ENCODE measurements at places on chromosomes 5 and 9.
A peak's percentile ranks its signal among the peaks of the same experiment; 100 is the strongest.

- DNase-seq: no peak
Measured at GRCh38 chr9:83656032-83656680, 33.2 kb downstream of the IDNK start.

DNA sequence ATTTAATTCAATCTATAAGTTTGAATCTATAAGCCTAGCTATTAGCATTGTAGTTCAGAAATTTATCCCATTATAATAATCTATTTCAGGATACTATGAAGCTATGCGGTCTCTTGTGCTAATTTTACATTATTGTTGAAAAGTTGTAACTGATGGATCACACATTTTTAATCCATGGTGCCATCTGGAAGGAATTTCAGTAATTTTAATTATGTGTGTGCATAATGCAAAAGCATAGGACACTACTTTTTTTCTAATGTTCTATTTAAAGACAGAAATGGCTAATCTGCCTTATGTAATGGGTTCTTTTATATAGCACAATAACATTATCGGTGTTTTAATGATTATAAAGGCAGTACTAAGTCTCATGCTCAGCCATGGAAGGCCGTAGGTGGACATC, 90.6 kb downstream of the HOMER1 start:
- DNase-seq: no peak

DNA sequence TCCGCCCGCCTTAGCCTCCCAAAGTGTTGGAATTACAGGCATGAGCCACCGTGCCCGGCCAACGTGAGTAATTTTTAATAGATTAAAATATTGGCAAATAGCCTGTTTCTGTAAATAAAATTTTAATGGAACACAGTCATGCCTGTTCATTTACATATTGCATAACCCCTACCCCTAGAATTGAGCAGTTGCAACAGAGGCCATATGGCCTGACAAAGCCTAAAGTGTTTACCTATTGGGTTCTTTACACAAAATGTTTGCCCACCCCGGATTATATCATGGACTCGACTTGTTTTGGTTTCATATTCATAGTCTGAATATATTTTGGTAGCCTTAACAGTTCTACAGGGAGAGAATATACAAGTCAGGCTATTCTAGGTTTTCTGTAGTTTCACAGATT, 5.3 kb downstream of the NSA2 start:
- no peak for DNase-seq

- DNase-seq: no peak
Measured at GRCh38 chr9:3032898-3033297, 189.0 kb upstream of the PUM3 start.

- DNase-seq: no peak
Measured at GRCh38 chr5:143428738-143429420, 25.4 kb upstream of the NR3C1 start.

- DNase-seq: no peak
Measured at GRCh38 chr9:72361217-72361616, 3.8 kb downstream of the ZFAND5 start.

GRCh38 chr5:61603211-61603908, 271.3 kb downstream of the ZSWIM6 start:
- no peak for DNase-seq

DNA sequence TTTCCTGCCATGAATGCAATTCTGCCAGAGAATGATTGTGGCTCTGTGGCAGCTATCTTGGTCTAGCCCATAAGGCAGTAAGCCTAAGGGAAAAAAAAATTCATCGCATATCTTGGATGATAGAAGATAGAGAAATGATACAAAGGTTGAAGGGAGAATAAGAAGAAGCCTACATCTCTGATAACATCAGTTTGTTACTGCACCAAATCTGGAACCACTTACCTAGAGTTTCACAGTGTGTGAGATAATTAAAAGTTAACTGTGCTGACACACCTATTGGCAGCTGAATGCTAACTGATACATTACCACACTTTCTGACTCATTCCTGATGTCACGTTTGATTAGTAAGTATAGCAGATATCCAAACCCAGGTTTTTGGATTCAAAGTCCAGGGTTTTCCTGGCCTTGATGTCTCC, 91.6 kb upstream of the TAF11L2 start:
- DNase-seq: no peak

DNA sequence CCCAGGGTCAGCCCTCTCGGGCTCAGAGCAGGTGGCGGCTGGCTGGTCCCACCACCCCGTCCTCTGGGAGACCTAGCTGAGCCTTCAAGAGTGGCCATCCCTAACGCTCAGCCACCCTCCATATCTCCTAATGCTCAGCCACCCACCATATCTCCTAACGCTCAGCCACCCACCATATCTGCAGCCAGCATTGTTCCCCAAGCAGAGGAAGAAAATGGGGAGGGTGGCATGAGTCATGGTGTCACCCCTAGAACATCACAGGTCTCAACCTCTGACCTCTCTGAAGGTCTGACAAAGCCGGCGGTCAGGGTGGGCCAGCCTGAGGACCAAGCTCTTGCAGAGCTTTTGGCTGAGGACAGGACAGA, 14.7 kb downstream of the LHX3 start:
- no peak for DNase-seq

DNA sequence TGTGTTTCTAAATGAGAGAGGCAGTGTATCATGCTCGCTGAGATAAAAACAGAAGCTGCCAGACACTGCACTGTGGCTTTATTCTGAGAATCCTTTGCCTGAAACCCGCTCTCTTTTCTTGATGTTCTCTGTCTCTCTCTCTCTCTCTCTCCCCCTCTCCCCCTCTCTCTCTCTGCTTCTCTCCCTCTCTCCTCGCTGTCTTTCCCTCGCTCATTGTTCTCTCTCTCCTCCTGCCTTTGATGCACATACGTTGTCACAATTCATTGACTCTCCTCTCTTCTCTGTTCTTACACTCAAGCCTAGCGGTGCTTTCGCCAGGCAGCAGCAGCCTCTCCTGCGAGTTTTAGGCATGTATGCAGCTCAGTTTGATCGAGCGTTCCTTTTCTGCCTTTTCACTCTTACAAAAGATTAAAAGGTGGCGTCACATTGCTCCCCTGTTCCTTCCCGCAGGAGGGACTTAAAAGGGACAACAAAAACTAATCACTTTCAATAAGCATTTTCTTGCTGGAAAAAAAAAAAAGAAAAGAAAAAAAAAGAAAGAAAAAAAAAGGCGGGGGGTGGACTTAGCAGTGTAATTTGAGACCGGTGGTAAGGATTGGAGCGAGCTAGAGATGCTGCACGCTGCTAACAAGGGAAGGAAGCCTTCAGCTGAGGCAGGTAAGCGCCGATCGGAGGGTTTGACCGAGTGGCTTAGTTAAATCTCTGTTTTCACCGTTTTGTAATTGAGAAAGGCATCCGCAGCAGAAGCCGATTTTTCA, 717.9 kb upstream of the WWC1 start:
- DNase-seq: no peak

DNA sequence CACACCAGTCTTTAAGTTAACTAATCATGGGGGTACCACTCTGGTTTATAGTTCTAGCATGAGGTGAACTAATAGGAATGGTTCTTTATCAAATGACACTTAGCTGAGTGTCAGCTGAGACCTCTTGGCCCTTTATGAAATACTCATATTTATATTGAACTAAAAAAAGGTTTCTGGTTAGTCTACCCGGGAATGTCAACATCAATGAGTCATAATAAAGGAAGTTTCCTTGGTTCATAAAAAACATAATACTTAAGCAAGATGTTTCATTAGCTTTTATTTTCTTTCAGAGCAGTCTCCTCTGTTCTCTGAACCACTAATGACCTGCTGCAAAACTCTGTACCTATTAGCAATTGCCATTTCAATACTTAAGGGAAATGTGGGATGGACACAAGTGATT, 13.7 kb downstream of the DAB2 start:
- peak; percentile 62 for DNase-seq

- no peak for DNase-seq
Measured at GRCh38 chr9:93582550-93582949, 6.2 kb downstream of the PHF2 start.

- DNase-seq: peak; percentile 29
Measured at GRCh38 chr5:55308254-55308836, 556 bp downstream of the MTREX start.

DNA sequence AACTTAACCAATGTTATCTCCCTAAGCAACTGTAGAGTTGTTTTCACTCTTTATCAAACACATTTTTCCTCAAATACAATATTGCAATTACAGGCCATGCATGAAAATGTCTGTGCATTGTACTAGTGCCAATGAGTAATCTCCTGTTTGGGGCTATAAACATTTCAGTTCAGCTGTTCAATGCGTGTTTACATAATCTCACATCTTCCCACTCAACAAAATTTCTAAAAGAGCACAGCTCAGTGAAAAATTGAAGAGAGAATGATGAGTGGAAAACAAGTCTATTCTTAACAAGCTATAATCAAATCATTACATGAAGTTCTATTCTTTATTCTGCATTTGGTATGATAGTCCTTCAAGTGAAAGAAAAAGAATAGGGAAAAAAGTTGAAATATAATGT, 780.5 kb upstream of the CDH9 start:
- DNase-seq: no peak

DNA sequence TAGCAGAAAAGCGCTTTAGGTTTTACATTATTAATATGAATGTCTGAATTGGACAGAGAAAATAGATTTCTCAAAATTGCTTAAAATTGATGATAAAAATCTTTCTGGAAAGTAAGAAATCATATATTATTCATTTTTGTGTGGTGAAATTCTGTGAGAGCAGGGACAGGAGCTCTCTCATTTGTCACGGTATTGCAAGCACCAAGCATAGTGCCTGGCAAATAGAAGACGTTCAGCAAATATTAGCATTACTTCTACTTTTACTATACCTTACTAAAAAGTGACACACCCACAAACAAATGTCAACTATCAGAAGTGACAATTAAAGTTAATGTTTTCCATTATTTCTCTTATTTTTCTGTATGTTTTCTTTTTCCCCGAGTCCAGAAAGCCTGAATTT, 69.1 kb downstream of the XRCC4 start:
- DNase-seq: no peak

- peak; percentile 69 for DNase-seq
Measured at GRCh38 chr9:116737152-116737546, 50.0 kb downstream of the TRIM32 start.

- no peak for DNase-seq
Measured at GRCh38 chr9:113912816-113913215, 36.7 kb downstream of the ZNF618 start.

DNA sequence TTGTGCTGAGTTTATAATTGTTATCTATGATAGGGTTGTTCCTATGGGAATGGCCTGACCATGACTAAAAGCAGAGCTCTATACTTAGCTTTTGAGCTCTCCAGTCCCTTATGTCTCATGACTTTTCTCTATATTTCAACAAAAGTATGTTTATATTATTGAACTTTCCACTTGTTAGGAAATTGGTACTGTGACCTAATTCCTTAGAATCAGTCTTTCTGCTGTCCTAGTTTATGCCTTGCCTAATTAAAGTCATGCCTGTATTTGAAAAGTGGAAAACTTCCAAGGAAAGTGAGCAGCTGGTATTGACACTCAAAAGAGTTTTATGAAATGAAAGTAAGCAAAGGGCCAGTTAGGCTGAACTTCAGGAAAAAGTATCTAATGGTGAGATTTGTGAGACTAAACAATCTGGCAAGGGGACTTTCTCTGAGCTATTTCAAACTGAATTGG, 68.6 kb downstream of the XRCC4 start:
- DNase-seq: peak; percentile 95

GRCh38 chr9:133538851-133539833, 4.6 kb downstream of the ADAMTSL2 start:
- DNase-seq: no peak

DNA sequence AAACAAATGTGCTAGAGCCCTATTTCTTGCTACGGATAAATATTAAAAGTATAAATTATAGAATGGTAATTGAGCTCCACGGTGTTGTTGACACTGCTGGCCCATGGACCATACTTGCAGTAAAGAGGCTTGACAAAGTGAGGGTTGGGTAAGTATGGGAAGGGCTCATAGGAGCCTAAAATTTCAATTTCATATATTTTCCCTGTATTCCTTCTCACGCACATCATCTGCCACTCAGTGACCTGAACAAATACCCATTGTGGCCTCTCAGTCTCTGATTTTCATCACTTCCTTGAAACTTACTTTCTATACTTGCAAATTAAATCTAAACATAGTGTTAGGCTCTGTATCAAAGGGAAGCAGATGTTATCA, 116.5 kb downstream of the PIK3R1 start:
- DNase-seq: no peak

DNA sequence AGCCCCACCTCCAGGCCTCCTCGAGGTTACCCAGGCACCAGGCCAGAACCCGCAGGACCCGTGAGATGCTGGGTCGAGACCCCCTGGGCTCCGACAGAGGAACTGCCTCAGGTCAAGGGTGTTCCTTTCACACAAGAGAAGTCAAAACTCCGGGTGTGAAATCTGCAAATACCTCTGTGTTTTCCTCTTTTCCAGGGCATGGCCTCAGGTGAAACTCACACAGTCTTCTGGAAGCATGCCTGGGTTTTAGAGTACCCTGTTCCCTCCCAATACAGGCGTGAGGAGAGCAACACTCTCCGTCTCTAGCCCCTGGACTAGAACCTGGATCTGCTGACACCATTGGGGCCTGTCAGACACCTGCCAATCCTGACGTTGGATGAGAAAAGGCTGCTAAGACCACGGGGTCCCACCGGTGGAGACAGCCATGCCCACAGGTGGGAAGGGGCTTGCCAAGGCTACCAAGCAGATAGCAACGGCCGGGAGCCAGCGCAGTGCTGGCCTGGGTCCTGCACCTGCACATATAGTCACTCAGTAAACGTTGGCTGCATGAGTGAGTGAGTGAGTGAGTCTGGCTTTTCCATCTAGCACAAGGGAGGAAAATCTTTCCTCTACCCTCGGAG, 182.0 kb upstream of the PPP1R26 start:
- no peak for DNase-seq

GRCh38 chr9:3243683-3244082, 282.1 kb downstream of the RFX3 start:
- DNase-seq: no peak

DNA sequence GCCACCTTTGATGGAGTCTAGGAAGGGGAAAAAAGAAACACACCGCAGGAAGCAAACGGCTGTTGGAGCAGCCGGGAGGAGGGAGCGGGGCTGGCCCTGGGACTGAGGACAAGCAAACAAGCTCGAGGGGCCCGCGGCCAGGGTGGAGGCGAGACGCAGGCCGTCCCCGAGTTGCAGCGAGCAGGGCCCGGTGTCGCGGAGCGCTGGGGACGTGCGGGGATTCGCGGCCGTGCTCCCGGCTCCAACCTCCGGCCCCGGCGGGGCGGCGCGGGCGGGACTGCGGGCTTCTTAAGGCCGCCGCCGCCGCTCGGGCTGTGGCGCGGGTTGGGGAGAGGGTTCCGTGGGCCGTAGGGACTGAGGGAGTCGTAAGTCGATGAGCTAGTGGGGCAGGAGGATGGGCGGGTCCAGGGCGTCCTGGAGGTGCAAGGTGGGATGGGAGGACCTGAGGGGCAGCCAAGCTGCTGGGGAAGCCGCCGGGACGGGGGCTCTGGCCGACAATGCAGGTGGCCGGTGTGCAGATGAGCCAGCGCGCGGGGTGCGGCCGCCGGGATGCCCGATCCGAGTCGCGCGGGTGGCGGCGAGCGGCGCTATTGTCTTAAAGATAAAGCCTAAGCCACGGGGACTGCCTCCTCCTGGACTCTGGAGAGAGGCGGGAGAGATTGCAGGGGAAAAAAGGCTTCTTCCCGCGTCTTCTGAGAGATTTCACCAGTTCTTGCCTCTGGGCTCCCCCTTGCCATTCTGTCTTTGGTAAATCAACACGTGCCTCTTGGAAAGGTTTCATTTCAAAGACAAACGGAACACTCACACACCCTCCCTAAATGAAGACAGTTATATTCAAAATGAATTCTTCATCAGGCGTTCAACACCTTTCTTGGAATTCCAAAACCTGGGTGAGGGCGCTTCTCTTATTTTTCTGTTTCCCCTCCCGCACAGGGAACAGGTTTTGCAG, 1.6 kb upstream of the HAPLN1 start:
- no peak for DNase-seq

GRCh38 chr5:92864591-92864990, 716.4 kb downstream of the NR2F1-AS1 start:
- DNase-seq: no peak
